Activated B cell treated with CpG ODN at 0.5 μM for 24 hours (primary cell): ENCODE measurements at places on chromosomes 5 and 9.

GRCh38 chr5:97087138-97087537, 55.3 kb downstream of the LIX1 start:
- no peak for DNase-seq

DNA sequence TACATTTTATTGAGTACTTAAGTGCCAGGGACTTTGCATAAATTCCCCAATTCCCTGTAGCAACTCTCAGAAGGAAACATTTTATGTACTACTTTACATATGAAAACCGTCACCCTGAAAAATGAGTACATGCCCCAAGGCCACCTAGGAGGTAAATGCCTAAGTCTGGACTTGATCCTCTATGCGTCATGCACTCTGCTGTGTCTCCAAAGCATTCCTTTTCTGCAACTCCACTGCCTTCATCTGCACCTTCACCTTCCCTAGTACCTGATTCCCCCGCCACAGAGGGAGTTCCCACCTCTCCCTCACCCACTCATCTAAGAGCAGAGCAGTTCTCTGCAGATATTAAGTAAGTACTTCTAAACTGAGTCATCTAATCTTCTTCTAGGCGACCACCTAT, 75.2 kb upstream of the HRH2 start:
- DNase-seq: no peak

- DNase-seq: no peak
Observed at GRCh38 chr9:37512437-37512836, 26.7 kb downstream of the POLR1E start.

GRCh38 chr9:124444166-124444565, 6.1 kb upstream of the ADGRD2 start:
- no peak for DNase-seq

GRCh38 chr5:74094096-74094781, 468.2 kb downstream of the ARHGEF28 start:
- DNase-seq: no peak

DNA sequence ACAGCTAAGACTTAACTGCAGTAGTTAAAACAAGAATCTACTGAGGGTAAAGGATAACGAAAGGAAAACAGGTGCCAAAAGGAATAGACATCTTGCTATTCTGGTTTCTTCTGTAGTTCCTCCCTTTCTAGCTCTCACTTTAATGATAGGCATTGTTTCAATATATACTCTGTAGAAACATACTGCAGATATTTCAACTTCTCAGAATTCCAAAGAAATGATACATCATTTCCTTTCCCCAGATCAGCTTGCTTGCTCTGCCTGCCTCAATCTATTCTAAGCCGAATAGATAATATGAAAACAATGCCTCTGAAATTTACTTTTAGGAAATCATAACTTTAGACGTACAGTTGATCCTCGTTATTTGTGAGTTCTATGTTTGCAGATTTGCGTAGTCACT, 46.3 kb downstream of the ACO1 start:
- no peak for DNase-seq

- no peak for DNase-seq
Observed at GRCh38 chr9:130396581-130396980, 48.2 kb upstream of the ASS1 start.

- no peak for DNase-seq
Observed at GRCh38 chr9:137444106-137444790, 3.1 kb upstream of the ENTPD8 start.

- no peak for DNase-seq
Observed at GRCh38 chr5:141686648-141687416, 4.8 kb upstream of the ARAP3 start.

DNA sequence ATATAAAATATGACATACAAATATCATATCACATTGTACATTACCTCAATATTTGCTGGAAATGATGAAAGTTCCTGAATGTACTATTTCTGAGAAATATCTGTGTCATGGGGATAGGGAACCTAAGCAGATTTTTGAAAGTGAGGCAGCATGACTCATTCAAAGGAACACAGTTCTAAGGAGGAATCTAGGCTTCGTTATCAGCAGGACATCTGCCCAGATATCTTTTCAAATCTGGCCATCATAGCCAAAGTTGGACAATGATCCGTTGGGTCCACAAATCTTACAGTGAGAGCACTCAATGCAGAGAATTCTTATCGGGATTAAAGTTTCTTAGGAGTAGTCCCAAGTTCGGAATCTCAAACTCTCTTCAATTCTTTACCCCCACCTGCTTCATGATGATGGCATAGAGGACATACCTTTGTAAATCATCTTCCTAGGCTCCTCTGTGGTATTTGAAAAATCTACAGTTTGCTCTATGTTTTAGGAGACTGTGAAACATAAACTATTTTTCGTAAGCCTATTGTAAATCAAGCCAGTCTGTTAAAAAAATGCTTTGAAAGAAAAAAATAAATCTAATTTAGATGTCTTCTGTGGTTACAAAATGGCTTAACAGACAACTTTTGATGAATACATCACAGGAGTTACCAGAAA, 29.4 kb upstream of the ALDH1A1 start:
- DNase-seq: no peak

DNA sequence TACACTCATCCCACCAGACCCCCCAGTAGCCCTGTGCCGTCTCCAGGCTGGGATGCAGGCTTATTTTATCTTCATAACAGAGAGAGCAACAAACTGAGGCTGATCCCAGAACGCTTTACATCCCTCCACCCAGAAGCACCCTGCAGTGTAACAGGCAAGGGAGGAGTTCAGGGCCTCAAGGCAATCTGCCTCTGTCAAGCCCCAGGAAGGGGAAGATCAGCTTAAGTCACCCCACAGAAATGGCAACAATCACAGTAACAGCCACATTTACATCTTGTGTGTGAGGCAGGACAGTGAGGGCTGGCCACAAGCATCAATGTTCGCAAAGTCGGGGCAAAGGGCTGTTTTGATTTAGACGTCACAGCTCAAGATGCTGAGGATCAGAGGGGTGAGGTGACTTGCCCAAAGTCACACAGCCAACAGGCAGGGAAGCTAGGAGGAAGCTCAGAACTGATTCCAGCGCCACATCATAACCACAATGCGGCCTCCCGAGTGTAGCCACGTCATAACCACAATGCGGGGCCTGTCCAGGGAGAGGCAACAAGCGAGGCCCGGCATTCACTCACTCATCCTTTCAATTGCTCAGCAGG, 14.4 kb downstream of the STK10 start:
- DNase-seq: no peak
